ENCODE measurements at places on chromosomes 11 and 22. TPM values are rescaled to one million over a fixed set of nuclear protein-coding genes. Genes with fewer than 3 reads are reported as not detected.

GRCh38 chr11:1869427-1870325 lies 16.8 kb downstream of the LSP1 start:
- DNase-seq = no peak

DNA sequence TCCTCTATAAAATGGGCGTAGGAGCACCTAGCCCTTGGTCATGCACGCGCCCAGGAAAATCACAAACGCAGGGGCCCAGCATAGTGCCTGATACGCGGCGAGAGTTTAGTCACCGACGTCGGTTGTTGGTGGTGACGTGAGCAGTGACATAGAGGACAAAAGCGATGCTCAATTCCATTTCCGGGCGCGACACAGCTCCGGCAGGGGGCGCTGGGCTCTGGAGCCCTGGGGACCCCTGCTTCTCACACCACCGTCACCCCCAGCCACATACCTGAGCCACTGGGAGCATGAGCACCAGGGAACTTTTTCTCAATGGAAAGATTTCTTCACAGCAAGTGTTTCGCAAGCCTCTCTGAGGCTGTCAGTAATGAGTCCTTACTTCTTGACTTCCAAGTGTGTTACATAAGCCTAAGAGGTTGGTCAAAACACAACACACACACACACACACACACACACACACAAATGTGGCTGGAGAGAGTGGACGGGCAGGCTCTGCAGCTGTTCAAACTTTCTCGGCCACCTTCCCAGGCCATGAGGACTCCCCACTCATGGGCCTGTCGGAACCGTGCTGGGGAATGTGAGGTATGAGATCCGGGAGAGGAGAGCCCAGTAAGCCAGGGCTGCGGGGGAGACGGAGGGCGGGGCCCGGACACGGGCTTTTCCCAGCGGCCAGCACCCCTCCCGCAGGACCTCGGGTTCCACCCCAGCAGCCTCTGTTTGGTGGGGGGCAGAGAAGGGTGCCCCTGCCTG lies 36.9 kb upstream of the LINC01488 start:
- no peak for DNase-seq

GRCh38 chr11:123839131-123839530 lies 33.0 kb upstream of the OR6M1 start:
- DNase-seq = no peak

DNA sequence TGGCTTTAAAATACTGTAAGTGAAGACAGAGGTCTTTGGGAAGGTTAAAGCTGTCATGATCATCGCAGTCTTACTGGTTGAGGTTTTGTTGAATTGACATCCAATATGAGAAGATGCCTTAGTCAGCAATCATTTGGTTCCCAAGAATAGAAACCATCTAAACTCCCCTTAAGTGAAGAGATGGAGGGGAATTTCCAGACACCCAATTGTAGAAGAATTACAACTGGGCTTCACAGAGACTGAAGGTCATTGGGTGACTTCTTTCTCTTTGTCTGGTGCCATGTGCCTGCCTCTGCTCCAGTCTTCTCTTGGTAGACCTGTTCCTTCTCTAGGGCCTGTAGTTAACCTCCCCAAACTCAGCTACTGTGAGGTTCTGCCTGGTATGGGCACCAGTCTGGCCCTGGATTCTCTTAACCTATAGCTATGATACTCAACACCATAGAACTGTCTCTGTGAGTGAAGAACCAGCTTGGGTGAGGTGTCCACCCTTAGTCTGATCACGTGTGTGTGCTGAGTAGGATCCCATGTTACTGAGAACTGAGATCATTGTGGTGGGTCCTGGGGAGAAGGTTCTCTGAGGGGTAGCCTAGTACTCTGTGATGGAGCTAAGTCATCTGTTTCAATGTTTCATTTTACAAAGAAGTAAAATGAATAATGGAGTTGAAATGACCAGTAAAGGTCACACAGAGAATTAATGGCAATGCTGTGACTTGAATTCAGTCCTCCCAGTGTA lies 182.5 kb downstream of the CSNK2A3 start:
- DNase-seq = no peak

DNA sequence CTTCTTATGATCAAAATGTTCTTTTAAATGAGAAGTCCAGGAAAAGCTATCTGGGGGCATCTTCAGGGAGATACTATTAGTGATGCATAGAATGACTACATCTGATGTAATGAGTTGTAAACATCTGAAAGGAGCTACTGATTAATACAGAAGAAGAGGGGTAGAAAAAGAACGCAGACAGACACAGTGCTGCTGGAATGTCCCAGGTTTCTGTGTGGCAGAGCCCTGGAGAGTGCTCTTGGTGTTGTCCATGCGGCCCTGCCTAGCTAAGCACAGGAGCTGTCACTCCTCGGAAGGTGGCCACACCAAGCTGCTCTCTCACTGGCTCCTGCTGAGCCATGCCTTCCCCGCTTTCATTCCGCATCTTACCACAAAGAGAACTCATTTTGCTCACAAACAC lies 768.8 kb downstream of the OPCML start:
- DNase-seq = no peak

- peak; percentile 77 for DNase-seq
Observed at GRCh38 chr11:46369458-46370152, 11.9 kb upstream of the MDK start.

DNA sequence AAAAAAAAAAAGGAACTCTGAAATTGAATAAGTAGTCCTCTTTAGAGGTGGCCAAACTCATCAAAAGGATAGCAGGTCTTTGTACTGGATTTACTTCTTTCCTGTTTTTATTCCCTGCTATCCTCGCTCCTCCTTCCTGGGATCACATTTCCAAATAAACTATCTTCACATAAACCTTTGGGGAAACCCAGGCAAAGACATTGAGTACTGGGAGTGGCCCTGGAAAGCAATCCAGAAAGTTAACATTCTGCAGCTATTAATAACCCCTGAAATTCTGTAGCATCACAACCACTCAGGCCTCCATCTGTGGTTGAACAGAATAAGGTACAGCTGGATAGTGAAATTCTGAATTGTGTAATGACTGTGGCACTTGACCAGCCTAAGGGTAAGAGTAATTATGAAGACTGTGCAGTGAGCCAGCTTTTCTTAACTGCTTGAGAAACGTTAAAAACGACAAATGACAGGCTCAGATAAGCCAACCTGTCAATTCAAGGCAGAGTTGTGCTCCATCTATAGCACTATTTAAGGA lies 58.8 kb downstream of the ISX start:
- no peak for DNase-seq

DNA sequence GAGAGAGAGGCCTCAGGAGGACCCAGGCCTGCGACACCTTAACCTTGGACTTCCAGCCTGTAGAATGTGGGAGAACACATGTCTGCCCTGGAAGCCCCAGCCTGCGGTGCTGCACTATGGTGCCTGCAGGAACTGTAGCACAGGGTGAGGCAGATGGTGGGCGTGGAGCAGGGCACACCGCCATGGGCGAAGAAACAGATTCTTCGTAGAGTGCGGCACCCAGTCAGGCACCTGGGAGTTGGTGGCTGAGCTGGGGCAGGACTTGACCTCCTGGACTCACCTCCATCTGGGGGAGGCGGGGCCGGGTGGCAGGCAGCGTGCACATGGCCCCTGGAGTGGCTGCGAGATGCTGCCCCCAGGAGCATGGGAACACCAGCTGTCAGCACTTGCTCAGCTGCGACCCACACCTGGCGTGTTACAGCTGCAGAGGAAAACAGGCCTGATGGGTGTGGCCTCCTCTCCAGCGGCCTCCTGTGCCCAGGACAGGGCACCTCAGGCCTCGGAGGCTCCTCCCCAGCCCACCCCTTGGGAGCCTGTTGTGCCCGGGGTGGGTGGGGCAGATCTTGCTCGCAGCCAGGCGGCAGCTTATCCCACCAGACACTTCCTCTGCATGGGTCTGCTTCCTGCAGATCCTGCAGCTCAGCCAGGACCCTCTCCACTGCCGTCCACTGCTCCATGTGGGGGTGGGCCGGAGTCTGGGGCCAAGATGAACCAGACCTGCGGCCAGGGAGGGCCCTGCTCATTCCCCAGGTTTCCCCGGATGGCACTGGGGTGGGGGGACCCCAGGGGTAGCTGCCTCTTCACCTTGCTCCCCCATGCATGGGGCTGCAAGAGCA lies 80.4 kb downstream of the MYEOV start:
- DNase-seq = no peak

- DNase-seq = no peak
Observed at GRCh38 chr11:65084598-65085375, 765 bp downstream of the ZFPL1 start.

DNA sequence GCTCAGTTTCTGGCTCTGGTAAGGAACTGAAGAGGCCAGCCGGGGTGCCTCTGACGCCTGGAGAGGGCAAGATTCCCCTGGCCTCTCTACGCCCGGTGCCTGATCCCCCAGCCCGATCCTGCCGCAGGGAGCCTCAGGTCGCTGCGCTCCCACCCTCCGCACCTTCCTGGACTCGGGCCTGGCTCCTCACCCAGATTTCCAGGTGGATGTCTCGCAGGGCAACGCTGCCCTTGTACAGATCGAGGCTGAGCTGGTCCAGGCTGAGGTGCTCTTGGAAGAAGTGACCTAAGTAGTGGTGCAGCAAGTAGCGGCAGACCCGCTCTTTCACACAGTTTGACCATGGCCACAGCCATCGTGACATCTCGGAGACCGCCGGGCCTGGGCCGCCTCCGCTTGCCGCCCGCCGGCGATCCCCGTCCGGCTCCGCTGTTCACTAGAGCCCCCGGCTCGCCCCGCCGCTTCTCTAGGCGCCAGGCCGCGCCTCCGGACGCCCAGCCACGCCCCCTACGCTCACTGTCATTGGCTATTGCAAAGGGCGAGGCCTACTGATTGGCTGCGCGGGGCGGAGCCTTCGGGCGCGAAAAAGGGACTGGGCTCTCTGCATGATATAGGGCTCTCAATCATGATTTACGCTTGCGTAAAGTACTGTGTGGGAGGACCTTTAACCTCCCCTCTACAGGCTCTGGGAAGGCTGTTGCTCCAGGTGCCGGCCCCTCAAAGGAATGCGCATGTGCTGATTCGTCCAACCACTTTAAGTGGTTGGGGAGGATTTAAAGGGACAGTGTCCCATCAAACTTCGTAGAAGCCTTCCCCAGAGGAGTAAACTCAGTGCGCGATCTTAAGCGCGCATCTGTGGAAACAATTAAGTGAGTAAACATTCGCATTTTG lies at the start of gene ATG2A:
Gene ATG2A (minus strand): TSS at position 435 of the 888 bp plus-strand sequence. CDS start 74 bp downstream, at position 361.
- peak; percentile 99 for DNase-seq

- peak; percentile 53 for DNase-seq
Observed at GRCh38 chr11:100830978-100831732, 144.1 kb downstream of the ARHGAP42 start.

- no peak for DNase-seq
Observed at GRCh38 chr11:118812485-118812884, 21.5 kb upstream of the DDX6 start.

GRCh38 chr11:2088284-2088683 lies 50.9 kb downstream of the IGF2 start:
- DNase-seq = no peak

DNA sequence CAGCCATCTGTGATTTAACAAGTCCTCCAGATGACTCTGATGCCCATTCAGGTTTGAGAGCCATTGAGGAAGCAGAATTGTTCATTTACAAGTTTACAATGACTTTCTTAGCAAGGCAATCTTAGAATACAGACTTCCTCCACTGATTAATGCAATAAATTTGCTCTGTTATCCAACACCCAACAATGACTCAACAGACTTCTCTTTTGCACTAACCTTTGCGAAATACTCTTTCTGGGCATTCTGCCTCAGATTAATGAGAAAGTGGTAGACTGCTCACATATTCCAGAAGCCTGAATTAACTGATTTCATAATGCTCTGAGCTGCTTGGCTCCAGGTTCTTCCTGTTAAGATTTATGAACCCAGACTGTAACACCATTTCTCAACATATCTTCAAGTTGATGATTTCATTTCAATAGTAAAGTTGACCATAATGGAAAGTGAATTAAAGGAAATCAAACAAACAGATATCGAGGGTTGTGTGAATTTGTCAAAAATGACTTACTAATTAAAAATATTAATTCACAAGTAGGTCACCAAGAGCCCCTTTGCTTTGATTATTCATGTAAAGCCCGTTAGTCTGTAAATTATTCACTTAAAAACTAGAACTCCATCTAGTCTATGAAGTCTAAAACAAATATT lies 70.5 kb upstream of the BLID start:
- DNase-seq = peak; percentile 30

DNA sequence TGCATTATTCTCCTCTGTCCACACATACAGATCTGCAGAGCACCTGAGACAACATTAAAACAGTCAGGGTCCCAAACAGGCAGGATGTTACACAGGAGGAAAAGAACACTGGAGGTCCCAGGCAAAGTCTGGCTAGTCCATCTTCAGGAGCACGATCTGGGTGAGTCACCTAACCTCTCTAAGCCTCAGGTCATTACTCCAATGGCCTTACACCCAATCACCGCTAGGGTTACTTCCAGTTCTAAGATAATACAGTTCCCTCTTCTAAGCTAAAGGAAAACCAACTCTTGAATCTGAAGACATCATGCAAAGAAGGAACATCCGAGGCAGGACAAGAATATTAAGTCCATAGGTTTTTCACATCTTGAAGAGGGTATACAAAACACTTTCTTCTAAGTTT lies 24.5 kb downstream of the ASCC2 start:
- peak; percentile 35 for DNase-seq

- no peak for DNase-seq
Observed at GRCh38 chr22:47623066-47623762, 860.8 kb downstream of the TBC1D22A start.

Gene TMEM45B
- not detected for total RNA-seq

Gene SLC22A8
- not detected for total RNA-seq

Gene EMID1
- 9.0 TPM for total RNA-seq

Gene TKFC
- 28.0 TPM for total RNA-seq

Gene LRRC32
- 0.18 TPM for total RNA-seq
